ENCODE measurements at places on chromosomes 12 and 14.
A peak's percentile ranks its signal among the peaks of the same experiment; 100 is the strongest.

DNA sequence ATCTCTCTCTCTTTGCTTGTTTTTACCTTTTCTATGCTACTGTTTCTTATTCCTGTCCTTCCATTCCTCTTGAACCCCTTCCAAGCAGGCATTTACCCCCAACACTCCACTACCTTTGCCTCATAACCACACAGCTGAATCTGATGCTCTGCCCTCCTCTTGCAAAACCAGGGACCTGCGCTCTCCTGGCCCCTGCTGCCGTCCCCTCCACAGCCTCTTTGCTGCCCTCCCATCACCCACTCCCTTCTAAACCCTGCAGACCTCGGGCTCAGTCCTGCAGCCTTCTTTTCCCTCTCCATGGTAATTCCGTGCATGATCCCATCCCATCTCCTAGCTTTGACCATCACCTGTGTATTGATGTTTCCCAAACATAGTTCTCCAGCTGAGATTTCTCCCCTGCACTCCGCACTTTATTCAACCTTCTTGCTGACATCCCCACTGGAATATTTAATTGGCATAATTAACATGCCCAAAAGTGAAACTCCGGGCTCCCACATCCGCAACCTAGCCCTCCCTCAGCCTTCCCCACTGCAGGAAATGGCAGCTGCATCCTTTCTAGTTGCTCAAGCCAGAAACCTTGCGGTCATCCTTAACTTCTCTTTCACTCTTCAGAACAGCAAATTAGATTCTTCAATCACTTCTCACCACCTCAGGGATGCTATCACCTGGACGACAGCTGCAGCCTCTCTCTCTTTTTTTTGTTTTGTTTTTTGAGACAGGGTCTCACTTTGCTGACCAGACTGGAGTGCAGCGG, 16.0 kb downstream of the FIGNL2 start:
- DNase-seq = no peak

- DNase-seq = peak; percentile 75
Measured at GRCh38 chr12:6607751-6608591, 792 bp upstream of the CHD4 start.

DNA sequence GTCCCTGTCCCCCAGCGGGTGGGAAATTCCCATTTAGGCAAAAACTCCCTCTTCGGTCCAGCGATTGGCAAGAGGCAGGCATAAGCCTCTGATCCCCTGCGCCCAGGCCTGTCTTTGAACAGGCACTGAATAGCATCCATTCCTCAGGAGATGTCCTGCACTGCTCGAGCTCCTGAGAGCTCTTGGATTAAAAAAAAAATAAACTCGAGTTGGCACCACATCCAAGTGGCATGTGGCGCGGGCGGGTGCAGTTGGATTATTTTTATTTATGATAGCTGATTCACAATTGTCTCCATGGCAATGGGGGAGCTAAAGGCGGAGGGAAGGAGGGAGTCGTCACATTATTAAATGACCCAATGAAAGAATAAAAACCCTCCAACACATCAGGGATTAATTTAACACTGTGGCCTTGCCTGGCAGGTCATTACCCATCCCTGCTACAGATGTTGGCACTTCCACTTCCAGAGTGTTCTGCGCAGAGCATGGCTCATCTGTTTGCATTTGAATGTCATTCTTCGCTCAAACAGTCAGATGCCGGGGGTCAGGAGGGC, 207.2 kb downstream of the AACS start:
- no peak for DNase-seq

- DNase-seq = no peak
Measured at GRCh38 chr14:56199095-56199981, 81.1 kb downstream of the PELI2 start.

DNA sequence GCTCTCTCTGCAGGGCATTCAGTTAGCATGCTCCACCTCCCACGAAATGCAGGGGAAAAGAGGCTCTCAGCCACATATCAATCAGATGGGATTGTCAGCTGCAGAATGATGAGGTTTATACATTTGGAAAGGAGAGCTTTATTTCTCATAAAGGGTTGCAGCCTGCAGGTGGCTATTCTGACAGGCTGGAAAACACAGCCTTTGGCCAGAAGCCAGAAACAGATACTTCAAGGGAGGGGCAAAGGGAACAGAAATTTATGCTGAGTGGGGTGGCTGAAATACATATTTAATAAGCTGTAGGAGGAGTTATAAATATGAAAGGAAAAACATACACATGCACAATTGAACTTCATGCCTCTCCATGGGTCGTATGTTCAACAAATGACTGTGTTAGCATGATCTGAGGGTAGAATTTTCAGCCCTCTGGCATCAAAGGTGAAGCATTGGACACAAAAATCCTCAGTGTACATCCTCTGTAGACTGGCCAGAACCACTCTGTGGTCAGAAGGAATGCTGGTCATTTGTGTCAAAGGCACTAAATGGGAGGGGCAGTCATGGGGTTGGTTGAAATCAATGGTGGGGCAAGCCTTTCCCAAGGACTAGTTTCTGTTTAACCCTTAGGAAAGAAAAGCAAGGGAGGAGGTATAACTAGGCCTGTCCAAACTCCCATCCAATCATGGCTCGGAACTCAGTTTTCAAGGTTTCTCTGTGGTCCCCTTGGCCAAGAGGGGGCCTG, 62.4 kb downstream of the TMX1 start:
- DNase-seq = no peak

DNA sequence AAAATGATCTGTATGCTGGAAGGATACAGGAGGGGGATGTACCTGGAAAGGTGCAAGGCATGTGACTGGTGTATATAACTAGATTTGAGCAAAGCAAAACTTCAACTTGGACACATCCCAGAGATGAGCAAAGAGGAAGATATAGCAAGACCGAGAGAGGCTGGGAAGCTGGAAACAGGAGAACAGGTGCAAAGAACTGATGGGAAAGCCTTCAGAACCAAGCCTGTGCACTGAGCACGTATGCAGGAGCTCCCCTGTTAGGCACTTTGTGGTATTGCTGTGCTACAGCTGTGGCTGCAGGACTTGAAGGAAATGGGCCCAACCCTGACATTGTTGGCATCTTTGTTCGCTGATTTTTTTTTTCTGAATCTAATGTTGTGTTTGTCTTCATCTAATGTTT, 120.7 kb upstream of the PWP1 start:
- no peak for DNase-seq

DNA sequence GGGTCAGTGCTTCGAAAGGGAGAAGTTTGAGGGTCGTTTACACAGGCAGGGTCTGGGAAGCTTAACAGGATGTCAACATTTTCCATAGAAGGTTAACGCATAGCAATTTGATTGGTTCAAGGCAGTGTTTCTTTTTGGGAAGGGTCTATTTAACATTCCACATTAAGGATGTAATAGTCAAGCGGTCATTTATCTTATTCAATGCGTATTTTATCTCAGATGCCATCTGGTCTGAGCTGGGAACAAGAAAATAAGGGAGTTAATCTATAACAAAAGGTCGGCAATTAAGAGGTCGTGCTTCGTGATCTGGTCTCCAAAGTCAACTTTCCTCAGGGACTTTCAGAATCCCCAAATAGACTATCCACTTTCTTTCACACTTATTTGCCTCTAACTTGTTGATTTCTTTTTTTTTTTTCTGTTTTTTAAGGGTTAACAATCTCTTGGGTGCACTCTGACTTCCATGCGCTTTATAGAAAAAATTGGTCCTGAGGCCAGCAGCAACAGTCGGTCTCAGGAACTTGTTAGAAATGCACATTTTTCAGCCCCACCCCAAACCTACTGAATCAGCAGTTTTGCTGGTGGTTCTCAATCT, 550 bp upstream of the RESF1 start:
- no peak for DNase-seq

GRCh38 chr12:52137746-52138145, 54.1 kb downstream of the KRT80 start:
- no peak for DNase-seq

- DNase-seq = no peak
Measured at GRCh38 chr14:73237786-73238423, 599 bp downstream of the PAPLN start.

- no peak for DNase-seq
Measured at GRCh38 chr12:630656-631632, 32.3 kb downstream of the NINJ2 start.

- no peak for DNase-seq
Measured at GRCh38 chr12:107355004-107355565, 261.7 kb upstream of the CRY1 start.

DNA sequence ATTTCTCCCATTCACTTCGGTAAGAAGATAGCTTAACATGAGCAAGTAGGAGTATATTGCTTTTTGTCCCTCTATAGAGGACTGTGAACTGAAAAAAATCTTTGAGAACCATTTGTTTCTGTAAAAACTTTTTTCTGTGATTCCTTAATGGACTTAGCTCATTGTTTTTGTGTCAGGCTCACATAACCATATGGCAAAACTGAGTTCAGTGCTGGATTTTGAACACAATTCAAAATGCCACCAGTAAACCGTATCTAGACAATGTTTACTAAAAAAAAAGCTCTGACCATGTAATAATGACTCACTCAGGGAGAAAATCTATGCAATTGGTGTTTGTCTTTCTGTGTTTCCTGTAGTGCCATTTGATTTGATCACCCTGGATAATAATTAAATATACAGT, 5.2 kb downstream of the TRHDE start:
- DNase-seq = no peak

DNA sequence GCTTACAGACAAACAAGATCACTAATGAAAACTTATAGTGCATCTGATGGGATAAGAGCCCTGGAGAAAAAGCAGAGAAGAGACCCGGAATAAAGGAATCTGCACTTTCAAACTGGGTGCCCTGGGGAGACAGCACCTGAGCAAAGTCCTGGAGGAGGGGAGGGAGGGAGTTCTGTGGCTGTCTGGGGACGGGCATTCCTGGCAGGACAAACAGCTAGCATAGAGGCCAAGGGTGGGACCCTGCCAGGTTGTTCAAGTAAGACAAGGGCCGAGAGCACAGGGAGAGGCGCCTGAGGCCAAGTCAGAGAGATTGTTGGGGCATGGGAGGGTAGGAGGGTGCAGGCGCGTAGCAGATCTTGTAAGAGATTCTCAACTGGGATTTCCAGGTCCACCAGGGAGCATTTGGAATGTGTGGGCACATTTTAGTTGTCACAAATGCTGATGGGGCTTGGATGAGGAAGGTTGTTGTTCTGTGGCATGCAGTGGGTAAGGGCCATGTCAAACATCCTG, 14.2 kb downstream of the IQSEC3 start:
- no peak for DNase-seq

- DNase-seq = no peak
Measured at GRCh38 chr14:52079239-52079959, 10.5 kb upstream of the NID2 start.

DNA sequence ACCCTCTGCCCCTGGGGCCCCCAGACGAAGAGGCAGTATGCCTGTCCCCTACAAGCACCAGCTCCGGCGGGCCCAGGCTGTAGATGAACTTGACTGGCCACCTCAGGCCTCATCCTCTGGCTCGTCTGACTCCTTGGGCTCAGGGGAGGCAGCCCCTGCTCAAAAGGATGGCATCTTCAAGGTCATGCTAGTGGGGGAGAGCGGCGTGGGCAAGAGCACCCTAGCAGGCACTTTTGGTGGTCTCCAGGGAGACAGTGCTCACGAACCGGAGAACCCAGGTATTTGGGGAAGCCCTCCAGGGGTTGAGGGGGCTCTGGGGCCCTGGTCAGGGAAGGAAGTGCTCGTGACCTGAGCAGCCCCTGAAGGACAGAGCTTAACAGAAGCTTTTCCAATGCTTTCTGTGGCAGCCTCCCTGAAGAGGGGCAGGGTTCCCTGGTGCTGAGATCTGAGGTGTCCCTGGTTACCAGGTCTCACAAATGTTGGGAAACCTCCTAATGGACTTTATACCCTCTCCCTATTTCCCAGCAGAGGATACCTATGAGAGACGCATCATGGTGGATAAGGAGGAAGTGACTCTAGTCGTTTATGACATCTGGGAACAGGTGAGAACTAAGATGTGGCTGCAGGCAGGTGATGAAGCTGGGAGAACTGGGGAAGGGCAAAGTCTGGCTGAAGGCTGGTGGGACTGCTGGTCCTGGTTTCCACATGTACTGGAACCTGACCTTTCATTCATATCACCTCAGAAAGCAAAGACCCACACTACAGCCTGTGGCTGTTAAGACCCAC, 1.9 kb downstream of the REM2 start:
- DNase-seq = no peak

DNA sequence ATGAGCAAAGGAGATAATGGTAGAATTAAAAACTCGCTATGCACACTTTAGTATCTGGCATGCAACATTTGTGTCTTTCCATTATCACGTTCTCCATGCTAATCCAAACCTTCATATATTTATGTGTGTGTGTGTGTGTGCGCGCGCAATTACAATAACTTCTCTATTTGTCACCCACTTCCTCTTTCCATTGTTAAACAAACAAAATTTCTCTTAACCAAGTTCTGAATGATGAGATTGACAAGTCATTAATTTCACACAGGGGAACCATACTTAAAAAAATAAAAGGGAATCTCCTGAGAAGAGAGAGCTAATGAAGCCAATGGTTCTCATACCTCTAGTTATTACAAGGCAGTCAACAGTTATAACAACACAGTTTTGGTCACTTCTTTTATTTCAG, 575.9 kb upstream of the MDGA2 start:
- no peak for DNase-seq

- no peak for DNase-seq
Measured at GRCh38 chr12:24954261-24954660, 5.4 kb upstream of the BCAT1 start.
